Endothelial cell (in vitro differentiated cells): ENCODE measurements at places on chromosomes 3 and 15.

GRCh38 chr3:161270991-161271390 is 49.9 kb downstream of the NMD3 start:
- peaks cover 7% of the 10 kb centered on the region for H3K4me1 ChIP-seq
- H3K27ac ChIP-seq: no peak overlapping the region
- no peak for DNase-seq
- no peaks in the 10 kb centered on the region for H3K27me3 ChIP-seq

GRCh38 chr3:13715167-13715954 is 164.5 kb downstream of the WNT7A start:
- peaks cover 32% of the 10 kb centered on the region for H3K27me3 ChIP-seq
- no peak for DNase-seq
- H3K4me1 ChIP-seq: no peaks in the 10 kb centered on the region
- H3K4me3 ChIP-seq: no peak overlapping the region
- no peak overlapping the region for H3K27ac ChIP-seq

DNA sequence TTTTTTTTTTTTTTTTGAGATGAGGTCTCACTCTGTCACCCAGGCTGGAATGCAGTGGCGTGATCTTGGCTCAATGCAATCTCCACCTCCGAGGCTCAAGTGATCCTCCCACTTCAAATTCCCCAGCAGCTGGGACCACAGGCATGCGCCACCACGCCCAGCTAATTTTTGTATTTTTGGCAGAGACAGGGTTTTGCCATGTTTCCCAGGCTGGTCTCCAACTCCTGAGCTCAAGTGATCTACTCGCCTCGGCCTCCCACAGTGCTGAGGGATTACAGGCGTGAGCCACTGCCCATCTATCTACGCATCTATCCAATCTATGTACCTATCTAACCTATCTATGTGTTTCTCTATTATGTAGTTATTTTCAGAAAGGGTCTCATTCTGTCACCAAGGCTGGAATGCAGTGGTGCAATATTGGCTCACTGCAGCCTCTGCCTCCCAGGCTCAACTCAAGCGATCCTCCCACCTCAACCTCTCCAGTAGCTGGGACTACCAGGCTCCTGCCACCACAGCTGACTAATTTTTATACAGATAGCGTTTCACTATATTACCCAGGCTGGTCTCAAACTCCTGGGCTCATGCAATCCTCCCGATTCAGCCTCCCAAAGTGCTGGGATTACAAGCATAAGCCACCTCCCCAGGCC is 20.2 kb upstream of the GPX1 start:
- no peak for DNase-seq
- no peak overlapping the region for H3K4me3 ChIP-seq
- peaks cover 6% of the 10 kb centered on the region for H3K36me3 ChIP-seq

- H3K36me3 ChIP-seq: no peaks in the 10 kb centered on the region
- H3K27ac ChIP-seq: no peak overlapping the region
- no peaks in the 10 kb centered on the region for H3K27me3 ChIP-seq
- DNase-seq: no peak
- no peak overlapping the region for H3K4me3 ChIP-seq
Observed at GRCh38 chr15:56832125-56832524, 86.3 kb upstream of the TCF12 start.

- H3K27ac ChIP-seq: no peak overlapping the region
- peaks cover 29% of the 10 kb centered on the region for H3K4me1 ChIP-seq
- DNase-seq: no peak
- no peak overlapping the region for H3K4me3 ChIP-seq
Observed at GRCh38 chr3:72432246-72432645, 416.0 kb downstream of the SHQ1 start.

DNA sequence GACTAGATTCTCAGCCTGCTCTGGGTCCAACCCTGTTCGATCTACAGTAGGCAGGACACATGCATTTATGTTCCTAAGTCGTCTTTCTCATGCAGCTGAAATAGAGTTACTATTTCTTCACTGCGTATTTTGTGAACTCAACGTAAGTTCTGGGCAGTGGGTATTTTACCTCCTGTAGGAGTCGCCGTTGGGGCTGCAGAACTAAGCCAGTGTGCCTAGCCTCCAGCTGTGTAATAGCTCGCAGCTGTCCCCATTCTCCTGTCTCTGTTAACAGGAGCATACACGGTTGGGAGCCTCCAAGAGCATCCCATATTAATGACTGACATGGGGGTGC is 58.4 kb upstream of the HRH1 start:
- DNase-seq: no peak
- peaks cover 8% of the 10 kb centered on the region for H3K27me3 ChIP-seq
- H3K4me3 ChIP-seq: no peak overlapping the region
- H3K4me1 ChIP-seq: no peaks in the 10 kb centered on the region
- no peaks in the 10 kb centered on the region for H3K36me3 ChIP-seq

GRCh38 chr3:190767851-190768250 is 94.6 kb downstream of the GMNC start:
- H3K4me1 ChIP-seq: no peaks in the 10 kb centered on the region
- H3K36me3 ChIP-seq: no peaks in the 10 kb centered on the region
- no peak overlapping the region for H3K27ac ChIP-seq
- H3K4me3 ChIP-seq: no peak overlapping the region
- DNase-seq: no peak

- DNase-seq: no peak
- H3K36me3 ChIP-seq: no peaks in the 10 kb centered on the region
- no peak overlapping the region for H3K4me3 ChIP-seq
- peaks cover 4% of the 10 kb centered on the region for H3K27me3 ChIP-seq
- no peaks in the 10 kb centered on the region for H3K4me1 ChIP-seq
Observed at GRCh38 chr15:65208647-65209046, 2.6 kb downstream of the CILP start.

DNA sequence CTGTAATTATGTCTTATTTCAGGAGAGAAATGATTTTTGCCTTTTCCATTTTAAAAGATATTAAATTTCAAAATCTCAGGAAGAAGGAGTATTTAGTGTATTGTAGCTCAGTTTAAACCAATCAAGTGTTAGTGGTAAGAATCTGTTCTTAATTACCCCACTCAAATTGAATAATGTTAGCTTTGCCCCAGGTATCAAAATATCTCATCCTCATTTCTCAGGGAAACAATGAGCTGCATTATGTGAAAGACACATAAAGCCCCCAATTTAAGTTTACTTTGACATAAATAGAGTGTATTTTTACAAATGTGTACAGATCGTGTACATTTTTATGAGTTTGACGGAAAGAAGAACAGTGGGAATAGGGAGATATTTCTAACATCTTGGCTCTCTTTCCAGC is 317.4 kb upstream of the RARB start:
- no peaks in the 10 kb centered on the region for H3K36me3 ChIP-seq
- H3K27ac ChIP-seq: no peak overlapping the region
- no peak for DNase-seq

DNA sequence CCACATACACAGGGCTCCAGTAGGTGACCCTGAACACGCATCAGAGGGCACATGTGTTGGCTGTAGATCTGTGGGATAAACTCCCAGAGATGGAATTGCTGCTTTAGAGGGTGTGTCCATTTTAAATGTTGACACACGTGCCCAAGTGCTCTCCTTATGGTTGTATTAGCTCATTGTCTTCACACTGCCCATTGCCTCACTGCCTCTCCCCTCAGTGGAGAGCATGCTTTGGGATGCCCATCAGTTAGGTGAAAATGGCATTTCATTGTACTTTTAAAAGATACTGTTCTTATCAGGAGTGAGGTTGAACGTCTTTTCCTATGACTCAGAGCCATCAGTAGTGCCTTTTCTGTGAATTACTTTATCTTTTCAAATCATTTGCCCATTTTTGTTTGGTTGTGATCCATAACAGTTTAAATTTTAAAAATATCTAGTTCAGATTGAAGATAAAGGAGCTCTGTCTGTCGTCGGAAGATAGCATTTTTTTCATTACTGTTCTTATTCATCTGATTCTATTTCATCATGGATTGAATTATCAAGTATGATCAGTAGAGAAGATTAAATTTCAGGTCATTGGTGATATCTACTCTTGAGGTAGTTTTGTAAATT is 120.7 kb downstream of the CHDH start:
- no peak for DNase-seq
- H3K36me3 ChIP-seq: peaks cover 67% of the 10 kb centered on the region
- H3K27me3 ChIP-seq: no peaks in the 10 kb centered on the region
- H3K4me3 ChIP-seq: peak overlapping the region; percentile 40

- no peak for DNase-seq
- no peak overlapping the region for H3K27ac ChIP-seq
- H3K27me3 ChIP-seq: peaks cover 2% of the 10 kb centered on the region
- H3K4me3 ChIP-seq: peak overlapping the region; percentile 77
- peaks cover 2% of the 10 kb centered on the region for H3K36me3 ChIP-seq
Observed at GRCh38 chr15:64905941-64906340, 5.8 kb upstream of the ANKDD1A start.

GRCh38 chr3:174685796-174686195 is 173.3 kb upstream of the NAALADL2 start:
- H3K27me3 ChIP-seq: no peaks in the 10 kb centered on the region
- no peak overlapping the region for H3K27ac ChIP-seq
- no peaks in the 10 kb centered on the region for H3K4me1 ChIP-seq
- DNase-seq: no peak
- no peak overlapping the region for H3K4me3 ChIP-seq

DNA sequence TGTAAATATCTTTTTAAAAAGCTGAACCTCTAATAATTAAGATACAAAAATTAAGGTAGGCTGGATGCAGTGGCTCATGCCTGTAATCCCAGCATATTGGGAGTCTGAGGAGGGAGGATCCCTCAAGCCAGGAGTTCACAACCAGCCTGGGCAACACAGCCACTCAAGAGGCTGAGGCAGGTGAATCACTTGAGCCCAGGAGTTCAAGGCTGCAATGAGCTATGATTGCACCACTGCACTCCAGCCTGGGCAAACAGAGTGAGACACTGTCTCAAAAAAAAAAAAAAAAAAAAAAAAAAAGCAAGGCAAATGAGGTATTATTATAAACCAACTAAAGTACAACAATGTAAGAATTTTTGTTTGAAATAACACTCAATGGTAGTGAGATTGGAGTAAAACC is 47.6 kb downstream of the EFHB start:
- no peak for DNase-seq
- no peaks in the 10 kb centered on the region for H3K27me3 ChIP-seq
- H3K4me3 ChIP-seq: no peak overlapping the region
- no peak overlapping the region for H3K27ac ChIP-seq
- no peaks in the 10 kb centered on the region for H3K36me3 ChIP-seq

DNA sequence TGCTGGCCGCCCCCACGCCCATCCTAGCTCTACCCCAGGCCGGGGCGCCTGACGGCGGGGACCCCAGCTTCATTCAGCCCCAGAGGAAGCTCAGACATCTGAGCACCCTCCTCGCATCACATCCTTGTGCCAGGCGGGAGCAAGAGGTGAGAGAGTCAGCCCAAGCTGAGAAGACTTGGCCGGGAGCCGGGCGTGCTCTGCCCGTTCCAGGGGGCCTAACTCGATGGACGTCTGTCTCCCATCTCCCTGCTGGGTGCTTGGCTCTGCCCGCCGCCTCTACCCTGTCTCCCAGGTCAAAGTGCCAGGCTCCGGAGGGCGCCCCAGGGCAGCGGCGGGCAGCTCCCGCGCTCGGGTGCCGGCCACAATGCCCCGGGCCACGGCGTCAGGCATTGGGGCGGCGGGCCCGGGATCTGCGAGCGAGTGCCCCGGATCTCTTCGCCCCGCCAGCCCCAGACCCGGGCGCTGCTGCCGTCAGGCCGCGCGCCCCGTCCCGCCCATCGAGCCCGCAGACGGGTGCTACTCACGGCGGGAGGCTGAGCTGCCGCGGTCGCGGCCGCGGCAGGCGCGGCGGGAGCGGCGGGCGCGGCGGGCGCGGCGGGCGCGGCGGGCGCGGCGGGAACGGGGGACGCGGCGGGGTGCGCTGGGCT is 388 bp downstream of the DAPK2 start:
- H3K36me3 ChIP-seq: no peaks in the 10 kb centered on the region
- H3K4me1 ChIP-seq: peaks cover 14% of the 10 kb centered on the region
- H3K4me3 ChIP-seq: peak overlapping the region; percentile 83
- H3K27me3 ChIP-seq: peaks cover 13% of the 10 kb centered on the region
- no peak overlapping the region for H3K27ac ChIP-seq

DNA sequence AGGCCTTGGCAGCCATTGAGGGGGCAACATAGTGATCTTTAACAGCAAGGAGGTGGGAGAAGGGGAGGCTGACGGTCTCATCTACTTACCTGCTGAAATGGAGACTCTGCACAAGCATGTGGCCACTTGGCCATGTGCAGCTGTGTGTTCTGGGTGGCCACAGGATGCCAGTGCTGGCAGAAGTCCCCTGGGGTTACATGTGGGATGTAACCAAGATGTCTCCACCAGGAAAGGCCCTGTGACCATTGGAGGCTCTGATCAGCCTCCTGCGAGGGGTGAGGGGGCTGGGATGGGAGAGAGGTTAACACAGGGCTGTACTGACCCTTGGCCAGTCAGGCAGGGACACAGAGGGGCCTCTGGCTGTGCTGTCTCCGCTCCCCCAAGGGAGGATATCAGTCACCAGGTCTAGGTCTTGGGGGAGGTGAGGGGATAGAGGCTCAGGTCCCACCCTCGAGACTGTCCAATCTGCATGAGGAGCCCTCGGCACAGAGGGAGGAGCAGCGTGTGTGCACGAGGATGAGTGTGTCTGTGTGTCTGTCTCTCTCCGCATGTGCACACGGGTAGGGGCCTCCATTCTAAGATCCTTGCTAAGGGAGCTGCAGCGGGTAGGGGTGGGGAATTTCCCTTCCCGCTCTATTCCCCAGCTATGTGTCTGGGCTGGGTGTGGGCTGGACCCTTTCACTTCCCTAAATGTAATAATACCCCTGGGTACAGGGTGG is 19.5 kb downstream of the PRKCD start:
- peaks cover 21% of the 10 kb centered on the region for H3K36me3 ChIP-seq
- no peak for DNase-seq
- H3K4me3 ChIP-seq: no peak overlapping the region
- H3K27ac ChIP-seq: no peak overlapping the region
- H3K27me3 ChIP-seq: peaks cover 7% of the 10 kb centered on the region

- no peaks in the 10 kb centered on the region for H3K27me3 ChIP-seq
- no peak for DNase-seq
- H3K36me3 ChIP-seq: peaks cover under 1% of the 10 kb centered on the region
- no peak overlapping the region for H3K27ac ChIP-seq
Observed at GRCh38 chr3:188553569-188553968, 399.6 kb downstream of the LPP start.

GRCh38 chr3:127263037-127263436 is 24.8 kb downstream of the PRR20G start:
- no peak overlapping the region for H3K27ac ChIP-seq
- peaks cover 5% of the 10 kb centered on the region for H3K27me3 ChIP-seq
- H3K4me3 ChIP-seq: no peak overlapping the region
- no peak for DNase-seq
- peaks cover 3% of the 10 kb centered on the region for H3K36me3 ChIP-seq
